ENCODE measurements at places on chromosomes 11 and 22.

DNA sequence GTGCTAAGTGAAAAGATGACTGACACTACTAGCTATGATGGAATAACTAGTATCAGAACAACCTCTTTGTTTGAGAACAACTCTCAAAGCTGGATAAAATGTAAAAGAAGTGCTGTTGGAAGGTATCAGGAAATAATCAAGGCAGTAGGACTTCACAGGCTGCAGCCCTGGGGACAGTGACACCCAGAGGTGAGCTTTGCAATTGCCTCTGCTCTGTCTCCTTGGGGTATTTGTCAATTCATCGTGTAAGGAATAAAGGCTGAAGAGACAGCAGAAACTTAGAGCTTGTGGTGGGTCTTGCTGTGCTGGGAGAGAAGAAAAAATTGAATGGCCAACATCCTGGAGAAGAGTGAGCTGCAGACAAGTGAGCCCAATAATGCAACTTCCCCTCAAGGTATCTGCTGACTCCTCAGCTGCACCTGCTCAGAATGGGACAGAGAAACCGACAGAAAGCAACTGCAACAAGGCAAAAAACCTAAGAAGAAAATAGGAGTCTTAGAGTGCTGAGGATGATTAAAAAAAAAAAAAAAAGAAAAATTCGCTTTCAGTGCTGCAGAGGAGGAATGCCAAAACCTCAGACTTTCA is 141.1 kb downstream of the RCN1 start:
- DNase-seq, result peak; percentile 37

- no peak for DNase-seq
Measured at GRCh38 chr11:41282395-41282794, 177.1 kb downstream of the LRRC4C start.

- no peak for DNase-seq
Measured at GRCh38 chr11:8826139-8826786, 84.7 kb upstream of the AKIP1 start.

- DNase-seq, result no peak
Measured at GRCh38 chr11:306645-307371, 808 bp upstream of the IFITM2 start.

- no peak for DNase-seq
Measured at GRCh38 chr11:124837491-124837856, 27.8 kb upstream of the ROBO3 start.

DNA sequence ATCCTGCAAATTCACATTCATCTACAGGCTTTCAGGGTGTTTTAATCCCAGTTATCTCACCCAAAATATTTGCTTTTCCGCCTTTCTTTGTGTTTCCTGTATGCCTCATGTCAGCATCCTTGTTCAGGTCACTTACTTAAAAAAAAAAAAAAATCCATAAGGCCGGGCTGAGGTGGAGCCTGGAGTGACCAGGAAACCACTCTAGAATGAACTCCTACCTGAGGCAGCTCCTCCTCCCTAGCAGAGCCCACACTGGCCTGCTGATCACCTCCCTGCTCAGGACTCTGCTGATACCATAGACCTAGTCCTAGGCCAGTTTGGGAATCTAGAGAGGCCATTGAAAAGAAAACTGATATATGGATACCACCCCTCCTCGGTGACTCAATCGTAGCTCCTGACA is 8.7 kb upstream of the DGAT2 start:
- DNase-seq, result no peak

DNA sequence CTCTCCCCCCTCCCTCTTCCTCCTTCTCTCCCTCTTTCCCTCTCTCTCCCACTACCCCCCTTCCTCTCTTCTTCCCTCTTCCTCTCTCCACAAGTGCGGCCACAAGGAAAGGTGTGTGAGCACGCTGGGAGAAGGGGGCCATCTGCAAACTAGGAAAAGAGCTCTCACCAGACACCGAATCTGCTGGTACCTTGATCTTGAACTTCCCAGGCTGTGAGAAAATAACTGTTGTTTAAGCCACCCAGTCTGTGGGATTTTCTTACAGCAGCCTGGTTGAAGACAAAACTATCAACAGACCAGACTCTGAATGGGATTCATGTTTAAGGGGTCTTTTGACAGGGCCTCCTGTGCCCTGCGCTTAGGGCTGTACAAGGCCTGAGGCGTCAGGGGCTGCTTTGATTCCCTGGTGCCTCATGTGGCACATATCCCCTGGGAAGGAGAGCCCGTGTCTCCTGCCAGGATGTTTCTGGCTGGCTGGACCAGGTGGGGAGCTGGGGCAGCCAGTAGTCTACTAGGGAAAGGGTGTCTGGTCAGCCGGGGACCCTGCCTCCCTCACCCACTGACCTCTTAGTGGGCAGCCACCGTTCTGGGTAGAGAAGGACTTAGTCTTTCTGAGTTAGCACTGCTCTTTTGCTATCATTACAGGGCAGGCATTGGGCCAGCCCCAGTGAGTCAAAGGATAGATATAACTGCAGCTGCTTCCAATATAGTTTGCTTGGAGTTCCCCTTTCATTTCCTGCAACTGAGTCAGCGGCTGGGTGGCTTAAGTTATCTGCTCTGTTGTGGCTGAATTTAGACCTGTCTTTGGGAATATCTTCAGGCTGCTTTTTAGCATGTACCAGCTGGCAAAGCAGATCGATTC is 6.2 kb downstream of the PANX1 start:
- no peak for DNase-seq

DNA sequence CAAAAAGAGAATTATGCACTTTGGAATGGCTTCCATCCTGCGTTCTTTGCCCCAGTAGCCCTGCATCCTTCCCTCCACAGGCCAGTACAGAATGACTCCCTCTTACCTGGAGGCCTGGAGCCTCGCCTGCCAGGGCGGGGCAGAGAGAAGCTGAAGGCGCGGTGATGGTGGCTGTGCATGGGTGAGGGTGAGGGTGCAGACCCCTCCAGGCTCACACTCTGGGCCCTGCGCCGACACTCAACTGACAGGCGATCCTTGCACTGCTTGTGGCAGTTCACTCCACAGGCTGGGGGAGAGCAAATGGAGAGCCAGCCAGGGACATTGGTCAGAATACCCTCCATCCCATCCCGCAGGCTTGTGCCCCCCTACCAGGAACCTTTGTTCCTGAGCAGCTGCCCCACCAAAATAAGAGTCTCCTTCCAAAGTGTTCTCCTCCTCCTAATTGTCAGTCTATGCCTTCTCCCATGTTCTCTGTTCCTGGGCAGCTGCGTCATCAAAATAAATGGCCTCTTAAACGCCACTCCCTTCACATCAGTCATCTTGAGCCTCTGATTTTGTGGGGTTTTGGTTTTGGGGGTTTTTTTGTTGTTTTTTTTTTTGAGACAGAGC is 5.9 kb upstream of the NRXN2 start:
- DNase-seq, result no peak

DNA sequence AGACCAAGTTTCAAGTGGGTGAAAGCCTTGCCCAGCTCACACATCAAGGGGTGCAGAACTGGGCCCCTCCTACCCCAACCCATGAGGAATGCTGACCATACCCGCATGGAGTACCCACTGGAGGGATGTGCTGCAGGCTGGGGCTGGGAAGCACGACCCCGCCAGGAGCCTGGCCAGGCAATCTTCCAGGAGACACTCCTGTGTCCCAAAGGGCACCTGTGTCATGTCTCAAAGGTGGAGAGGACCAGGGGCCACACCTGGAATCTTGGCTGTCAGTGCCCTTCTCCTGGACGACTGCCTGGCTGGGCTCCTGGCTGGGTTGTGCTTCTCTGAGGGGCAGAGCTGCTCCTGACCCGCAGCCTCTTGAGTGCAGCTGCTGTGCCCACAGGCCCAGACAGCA is 6.7 kb downstream of the ARAP1 start:
- DNase-seq, result no peak

- no peak for DNase-seq
Measured at GRCh38 chr22:20582520-20583361, 75.3 kb downstream of the MED15 start.

DNA sequence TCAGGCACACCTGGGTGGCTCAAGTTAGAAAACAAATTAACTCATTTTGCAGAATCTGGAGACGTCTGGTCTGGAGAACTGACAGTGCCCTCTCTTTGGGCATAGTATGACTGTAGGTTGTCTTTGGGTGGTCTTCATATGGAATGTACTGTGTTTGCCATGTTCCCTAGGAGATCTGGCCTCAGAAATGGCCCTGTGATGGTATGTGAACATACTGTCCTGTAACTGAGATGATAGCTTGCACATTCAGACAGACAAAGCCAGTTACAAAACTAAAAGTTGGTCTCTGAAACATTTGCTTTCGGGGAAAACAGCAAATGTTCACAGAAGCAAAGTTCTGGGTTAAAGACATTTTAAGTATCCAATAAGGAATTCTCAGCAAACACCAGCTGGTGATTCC is 29.7 kb downstream of the CD44 start:
- DNase-seq, result no peak

DNA sequence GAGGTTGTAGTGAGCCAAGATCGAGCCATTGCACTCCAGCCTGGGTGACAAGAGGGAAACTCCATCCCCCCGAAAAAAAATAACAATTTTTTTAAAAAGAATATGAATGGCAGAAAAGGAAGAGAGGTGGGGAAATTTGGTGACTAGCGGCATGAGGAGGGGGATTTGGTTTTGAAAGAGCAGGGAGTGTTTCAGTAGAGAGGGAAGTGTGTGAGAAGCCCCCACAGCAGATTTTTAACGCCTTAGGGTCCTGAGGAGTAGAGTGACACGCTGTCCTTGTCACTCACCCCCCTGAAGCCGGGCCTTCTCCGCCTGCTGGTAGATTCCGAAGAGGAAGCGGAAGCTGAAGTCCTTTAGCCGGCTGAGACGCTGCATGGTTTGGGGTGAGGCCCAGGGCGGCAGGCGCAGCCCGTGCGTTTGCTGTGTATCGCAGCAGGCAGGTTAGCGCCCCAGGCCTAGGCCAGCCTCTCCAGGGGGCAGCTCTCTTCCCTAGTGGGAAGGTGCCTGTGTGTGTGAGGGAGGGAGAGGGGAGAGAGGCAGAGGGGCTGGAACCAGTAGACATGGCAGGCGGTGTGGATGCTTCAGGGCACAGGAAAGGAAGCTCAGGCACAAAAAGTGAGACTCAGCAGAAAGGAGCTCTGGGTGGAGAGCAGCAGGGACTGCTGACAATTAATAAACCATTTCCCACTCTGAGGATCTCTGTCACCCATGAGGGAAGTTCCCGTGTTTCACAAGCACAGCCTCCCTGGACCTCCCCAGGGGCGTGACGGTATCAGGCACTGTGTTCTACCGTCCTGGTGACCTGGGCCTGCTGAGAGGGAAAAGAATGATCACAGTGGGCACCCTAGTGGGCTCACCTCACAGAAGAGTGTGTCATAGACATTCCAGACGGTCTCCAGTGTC is 3.9 kb downstream of the ACP2 start:
- DNase-seq, result no peak

DNA sequence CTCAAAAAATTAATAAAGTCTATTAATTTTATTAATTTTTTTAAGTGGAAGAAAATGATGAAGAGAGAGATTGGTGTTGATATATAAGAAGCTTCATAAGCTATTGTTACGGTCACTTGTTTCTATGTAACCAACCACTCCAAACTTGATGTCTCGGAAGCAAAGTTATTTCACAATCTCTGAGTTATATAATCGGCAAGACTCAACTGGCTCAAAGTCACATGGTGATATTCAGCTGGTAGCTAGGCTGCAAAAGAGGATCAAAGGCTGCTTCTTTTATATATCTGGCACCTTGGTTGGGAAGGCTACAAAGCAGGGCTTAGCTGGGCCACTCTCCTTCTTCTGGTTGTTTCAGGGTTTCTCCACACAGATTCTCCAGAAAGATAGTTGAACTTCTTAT is 245.1 kb upstream of the ARHGAP42 start:
- DNase-seq, result no peak

GRCh38 chr11:67408437-67409200 is 4.7 kb downstream of the TBC1D10C start:
- no peak for DNase-seq
